ENCODE measurements at places on chromosomes 7 and 10. TPM values are rescaled to one million over a fixed set of nuclear protein-coding genes. Genes with fewer than 3 reads are reported as not detected.

SYT15 gene
- total RNA-seq: not detected

TMEM184A gene
- under 0.01 TPM for total RNA-seq

PARG gene
- 15.6 TPM for total RNA-seq

NAT16 gene
- 0.15 TPM for total RNA-seq

CNTNAP2 gene
- under 0.01 TPM for total RNA-seq

GPR158 gene
- total RNA-seq: not detected

GRM3 gene
- total RNA-seq: not detected

KRIT1 gene
- total RNA-seq: 18.6 TPM

ANKRD2 gene
- total RNA-seq: 0.89 TPM

CD36 gene
- total RNA-seq: 0.15 TPM

CDHR1 gene
- total RNA-seq: under 0.01 TPM

EN2 gene
- not detected for total RNA-seq

TFR2 gene
- 0.17 TPM for total RNA-seq

TRIM73 gene
- 0.45 TPM for total RNA-seq

MLXIPL gene
- total RNA-seq: 2.4 TPM

TMEM178B gene
- total RNA-seq: under 0.01 TPM

GNG11 gene
- total RNA-seq: 15.8 TPM

SEM1 gene
- total RNA-seq: 18.7 TPM

MUC3A gene
- total RNA-seq: not detected

C1QL3 gene
- not detected for total RNA-seq

GPR26 gene
- not detected for total RNA-seq

POLL gene
- 22.0 TPM for total RNA-seq

PTEN gene
- total RNA-seq: 29.4 TPM

Measured in bronchus fibroblast of lung (primary cell).